ENCODE measurements at places on chromosomes 3 and 15.

- DNase-seq, result no peak
These were observed 5.9 kb upstream of the NGRN start for GRCh38 chr15:90259524-90259923.

DNA sequence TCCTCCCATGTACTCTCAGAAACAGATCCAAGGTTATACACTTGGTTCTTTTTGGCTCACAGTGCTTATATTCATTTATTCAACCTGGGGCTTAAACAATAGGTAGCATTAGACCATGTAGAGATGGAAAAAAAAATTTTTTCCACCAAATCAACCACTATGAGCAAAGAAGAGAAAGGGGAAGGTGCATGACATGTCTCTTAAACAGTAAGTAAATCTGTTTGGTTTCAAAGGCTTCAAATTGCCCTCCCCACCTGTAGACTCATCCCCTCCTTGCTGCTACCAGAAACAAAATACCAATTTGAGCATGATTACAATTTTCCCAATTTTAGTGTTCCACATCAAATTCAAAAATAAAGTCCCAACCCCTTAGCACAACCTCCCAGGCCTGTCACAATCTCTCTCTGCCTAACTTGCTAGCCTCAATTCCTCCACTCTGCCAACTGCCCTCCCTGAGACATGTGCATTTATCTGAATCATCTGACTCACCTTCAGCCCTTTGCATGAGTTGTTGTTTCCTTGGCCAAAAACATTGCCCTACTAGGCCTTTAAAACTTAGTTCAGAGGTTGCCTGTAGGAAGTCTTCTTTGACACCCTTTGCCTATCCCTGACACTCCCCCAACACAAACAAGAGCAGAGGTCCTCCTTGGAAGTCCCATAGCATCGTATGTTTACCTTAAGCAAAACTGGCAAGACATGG, 30.3 kb upstream of the TSC22D2 start:
- DNase-seq, result no peak

DNA sequence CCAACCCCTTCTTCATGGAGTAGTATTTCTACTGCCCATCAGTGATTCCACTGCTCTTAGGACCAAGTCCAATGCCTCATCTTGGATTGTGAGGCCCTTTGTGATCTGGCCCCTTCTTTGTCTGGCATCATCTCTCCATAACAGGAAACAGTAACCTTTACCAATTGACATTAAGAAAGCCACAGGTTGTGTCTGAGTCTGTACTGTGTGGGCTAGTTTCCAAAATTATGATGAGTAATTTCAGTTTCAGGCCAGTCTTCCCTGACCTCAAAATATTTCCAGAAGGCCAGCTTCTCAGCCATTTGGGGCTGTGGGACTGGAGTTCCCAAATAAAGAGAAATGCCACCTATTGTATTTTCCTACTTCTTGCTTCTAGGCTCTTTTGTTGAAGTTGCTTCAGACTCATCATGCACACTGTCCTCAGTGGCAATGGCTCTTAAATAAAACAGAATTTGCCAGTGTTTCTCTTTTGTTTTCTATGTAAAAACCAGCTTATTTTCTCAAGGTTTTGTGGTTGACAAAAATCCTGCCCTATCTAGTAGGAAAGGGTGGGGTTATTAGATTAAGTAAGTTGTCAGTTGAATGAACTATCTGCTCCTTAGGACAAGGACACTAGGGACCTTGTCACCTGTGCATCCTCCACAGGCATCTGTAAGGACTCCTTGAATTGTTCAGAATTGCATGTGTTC, 47.0 kb upstream of the ACKR4 start:
- no peak for DNase-seq

DNA sequence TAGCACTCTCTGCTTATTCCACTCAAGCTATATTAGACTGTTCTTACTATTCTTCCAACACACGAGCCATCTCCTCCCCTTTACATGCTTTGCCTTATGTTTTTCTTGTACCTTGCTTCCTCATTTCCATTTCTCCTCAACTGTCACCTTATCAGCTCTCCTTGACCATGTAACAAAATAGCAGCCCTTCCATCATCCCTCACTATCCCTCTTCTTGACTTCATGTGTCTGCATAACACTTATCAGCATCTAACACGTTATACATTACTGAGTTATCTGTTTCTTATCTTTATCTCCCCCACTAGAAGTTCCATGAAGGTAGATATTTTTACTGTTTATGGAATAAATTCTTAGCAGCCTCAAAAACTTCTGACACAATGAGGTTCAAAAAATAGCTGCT, 45.3 kb downstream of the TRPM7 start:
- DNase-seq, result no peak

DNA sequence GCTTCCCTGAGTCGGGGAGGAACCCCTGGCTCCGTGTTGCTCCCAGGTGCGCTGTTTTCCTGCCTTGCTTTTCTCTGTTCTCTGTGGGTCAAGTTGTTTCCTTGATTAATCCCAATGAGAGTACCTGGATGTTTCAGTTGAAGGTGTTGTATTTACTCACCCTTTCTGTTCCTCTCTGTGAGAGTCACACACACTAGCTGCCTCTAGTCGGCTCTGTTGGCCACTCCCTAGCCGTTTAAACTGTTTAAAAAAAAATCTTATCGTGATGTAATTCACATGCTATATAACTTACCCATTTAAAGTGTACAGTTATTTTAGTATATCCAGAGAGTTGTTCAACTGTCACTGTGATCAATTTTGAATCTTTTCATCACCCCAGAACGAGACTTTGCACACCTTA, 74.0 kb downstream of the AKAP13 start:
- no peak for DNase-seq

- DNase-seq, result no peak
These were observed 57.9 kb downstream of the ST3GAL6 start for GRCh38 chr3:98821063-98821462.

DNA sequence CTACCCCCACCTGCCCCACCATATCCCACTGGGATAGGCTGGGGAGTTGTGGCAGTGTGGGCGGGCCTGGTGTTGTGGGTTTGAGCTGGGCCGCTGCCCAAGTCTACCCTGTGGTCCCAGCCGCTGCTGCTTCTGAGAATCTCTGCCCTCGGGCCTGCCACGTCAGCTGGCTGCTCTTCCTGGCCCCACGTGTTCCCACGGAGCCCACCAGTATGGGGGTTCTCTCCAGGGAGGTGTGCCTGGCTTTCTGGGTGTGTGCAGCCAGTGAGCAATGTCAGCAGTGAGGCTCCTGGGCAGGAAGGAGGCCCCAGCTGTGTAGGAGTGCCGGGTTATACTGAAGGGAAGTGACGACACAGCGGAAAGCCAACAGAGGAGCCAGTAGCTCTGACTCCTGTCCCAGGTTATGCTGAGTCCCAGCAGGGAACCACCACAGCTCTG, 10.5 kb downstream of the GNAI2 start:
- DNase-seq, result no peak

- DNase-seq, result peak; percentile 25
These were observed 207.2 kb downstream of the EPHA3 start for GRCh38 chr3:89314454-89315098.

DNA sequence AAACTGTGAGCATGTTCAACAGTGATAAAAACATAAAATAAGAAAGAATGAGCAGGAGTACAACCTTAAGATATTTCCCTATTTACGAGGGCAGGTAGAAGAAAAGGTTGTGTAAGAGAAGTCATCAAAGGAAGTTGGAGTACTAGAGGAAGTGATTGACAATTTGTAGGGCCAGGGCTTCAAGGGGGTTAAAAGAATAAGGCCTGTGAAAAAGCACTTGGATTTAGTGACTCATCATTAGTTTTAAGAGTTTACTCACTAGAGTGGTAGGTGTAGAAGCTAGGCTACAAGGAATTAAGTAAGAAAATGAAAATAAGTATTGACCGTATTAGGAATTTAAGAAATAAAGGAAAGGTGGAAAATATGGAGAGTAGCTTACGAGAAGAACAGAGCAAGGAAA, 23.6 kb downstream of the KCNMB3 start:
- DNase-seq, result no peak

- DNase-seq, result no peak
These were observed 3.4 kb upstream of the HHLA2 start for GRCh38 chr3:108292905-108293328.

DNA sequence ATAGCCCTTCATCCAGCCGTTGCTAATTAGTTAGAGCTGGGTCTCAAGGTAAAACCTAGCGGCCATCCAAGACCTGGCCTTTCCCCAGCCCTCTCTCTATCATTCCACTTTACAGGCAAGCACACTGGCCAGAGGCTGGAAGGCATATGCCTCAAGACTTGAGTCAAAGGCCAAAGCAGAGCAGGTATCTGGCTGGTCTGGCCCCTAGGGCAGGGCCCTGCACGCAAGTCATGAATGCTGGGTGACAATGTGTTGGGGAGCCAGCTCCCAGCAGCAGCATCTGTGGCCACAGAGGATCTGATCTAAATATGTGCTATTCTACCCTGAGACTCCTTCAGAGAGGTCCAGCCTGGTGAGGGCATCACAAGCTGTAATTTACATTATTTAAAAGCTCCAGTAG, 113.6 kb downstream of the LRTM1 start:
- no peak for DNase-seq

DNA sequence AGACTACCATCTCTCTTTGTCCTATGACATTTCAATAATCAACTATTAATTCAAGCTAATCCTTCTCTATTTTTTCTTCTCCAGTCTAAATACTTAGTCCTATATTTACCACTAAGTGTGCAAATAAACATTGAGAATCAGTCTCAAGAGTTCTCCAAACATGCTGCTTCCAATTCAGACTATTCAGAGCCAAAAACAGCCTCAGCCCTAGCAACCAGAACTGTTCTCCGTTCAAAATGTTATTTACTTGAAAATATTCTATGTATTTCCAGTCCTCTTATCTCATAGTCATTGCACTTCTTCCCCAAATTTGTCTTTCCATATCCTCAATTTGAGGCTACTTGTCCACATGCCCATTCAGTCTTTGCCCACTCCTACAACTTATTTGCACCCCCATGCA, 805.5 kb downstream of the IGSF11 start:
- DNase-seq, result no peak

GRCh38 chr3:133476971-133477375, 77.1 kb downstream of the BFSP2 start:
- peak; percentile 62 for DNase-seq

DNA sequence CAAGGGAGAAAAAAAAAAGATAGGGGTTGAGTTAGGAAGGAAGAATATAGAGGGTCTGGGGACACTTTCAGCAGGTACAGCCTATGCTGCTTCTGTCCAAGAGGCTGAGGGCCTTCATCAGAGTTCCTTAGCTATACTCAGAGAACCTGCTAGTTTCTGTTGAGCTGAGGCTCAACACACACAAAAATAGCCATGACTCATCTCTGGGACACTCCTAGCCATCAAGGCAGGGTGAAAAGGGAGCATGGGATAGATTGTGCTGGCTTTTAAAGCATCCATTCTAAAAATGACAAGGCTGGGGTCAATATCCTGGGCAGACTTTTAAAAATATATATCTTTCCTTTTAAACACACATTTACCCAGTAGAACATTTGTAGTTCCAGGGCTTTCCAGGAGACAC, 2.8 kb upstream of the RTP2 start:
- DNase-seq, result no peak

DNA sequence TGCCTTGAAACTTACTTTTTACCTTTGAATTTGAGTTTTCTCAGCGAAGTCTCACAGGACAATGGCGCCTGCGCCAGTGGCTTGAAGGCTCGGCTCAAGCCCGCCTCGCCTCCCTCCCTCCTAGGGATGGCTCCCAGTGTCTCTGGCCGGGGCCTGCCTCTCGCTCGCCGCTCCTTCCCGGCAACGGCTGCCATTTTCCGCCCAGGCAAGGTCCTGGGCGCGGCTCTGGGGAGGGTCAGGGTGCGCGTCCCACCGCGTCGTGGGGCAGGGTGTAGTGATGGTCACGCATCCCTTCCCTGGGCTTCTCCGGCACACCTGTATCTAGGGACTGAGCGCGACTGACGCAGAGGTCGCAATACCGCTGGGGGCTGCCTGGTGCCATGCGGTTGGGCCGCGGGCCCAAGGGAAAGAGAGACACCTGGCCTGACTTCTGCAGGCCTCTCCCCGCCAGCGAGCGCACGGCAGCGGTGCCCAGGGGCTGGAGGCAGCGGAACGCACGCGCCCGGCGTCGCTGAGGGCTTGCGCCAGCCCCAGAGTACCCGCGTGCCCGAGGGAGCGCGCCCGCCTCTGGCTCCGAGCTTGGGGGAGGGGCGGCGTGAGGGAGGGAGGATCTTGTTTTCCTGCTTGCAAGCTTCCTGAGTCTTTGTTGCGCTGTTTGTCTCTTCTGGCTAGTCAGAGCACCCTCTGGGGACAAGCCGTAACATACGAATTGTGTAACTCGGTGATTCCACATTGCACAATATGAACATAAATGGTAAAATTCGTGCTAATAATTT, 20.7 kb upstream of the FEM1B start:
- peak; percentile 98 for DNase-seq

DNA sequence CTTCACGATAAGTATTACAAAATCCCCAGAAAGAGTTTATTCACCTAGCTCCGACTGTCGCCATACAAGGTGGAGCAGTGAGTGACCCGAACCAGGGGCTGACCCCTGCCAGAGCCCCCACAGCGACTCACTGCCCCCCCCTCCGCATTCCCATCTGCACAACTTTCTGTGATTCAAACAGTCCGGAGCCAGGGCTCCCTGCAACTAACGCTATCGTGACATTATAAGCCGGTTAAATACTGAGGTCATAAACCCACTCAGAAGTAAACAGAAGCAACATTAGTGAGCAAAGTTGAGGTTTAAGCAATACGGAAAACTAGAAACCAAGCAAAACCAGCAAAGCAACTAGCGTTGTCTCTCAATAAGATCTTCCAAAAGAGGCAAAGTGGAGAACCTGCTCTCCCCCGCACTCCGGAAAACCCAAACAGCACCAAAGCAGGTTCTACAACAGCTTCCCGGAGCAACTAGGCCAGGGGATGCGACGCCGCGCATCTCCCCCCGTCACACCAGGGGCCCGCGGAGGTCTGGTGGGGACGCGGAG, 642 bp downstream of the SCAP start:
- DNase-seq, result no peak

- no peak for DNase-seq
These were observed 95.0 kb downstream of the FNDC3B start for GRCh38 chr3:172134352-172134751.

- no peak for DNase-seq
These were observed 40.5 kb downstream of the ZIC1 start for GRCh38 chr3:147449669-147450068.

GRCh38 chr3:49454898-49455681, 15.0 kb upstream of the DAG1 start:
- DNase-seq, result no peak

DNA sequence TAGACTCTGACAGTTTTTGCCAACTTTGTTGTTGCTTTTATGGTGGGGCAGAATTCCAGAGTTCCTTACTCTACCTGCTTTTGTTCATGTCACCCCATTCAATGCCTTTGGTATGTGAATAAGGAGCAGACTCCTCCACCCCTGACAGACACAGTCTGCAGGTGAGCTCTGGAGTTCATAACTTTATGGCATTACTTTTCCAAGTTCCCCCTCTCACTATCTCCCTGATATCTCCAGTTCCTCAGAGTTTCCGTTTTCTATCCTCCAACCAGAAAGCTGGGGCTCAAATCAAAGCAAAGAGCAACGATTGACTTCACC, 23.1 kb upstream of the MTMR10 start:
- no peak for DNase-seq
